Activated effector memory CD4-positive, alpha-beta T cell treated with Interleukin-2 at 50 U/mL for 16 hours (primary cell): ENCODE measurements at places on chromosomes 16 and 17.

DNA sequence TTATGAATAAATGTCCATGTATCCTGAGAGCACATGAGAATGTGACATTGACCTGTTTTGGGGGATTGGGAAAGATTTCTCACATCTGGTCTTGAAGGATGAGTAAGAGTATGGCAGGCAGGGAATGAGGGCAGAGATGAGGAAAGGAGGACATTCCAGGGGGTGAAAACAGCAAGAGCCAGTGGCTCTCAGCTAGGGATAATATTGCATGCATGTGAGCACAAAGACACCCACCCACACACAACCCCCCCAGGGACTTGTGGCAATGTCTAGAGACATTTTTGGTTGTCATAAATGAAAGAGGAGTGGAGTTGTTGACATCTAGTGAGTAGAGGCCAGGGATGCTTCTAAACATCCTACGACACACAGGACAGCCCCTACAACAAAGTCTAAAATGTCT is 6.0 kb downstream of the MYO1D start:
- DNase-seq: no peak

- DNase-seq: peak; percentile 39
Measured at GRCh38 chr17:72588961-72589360, 468.1 kb downstream of the SOX9 start.

GRCh38 chr17:44688675-44689476 is 700 bp downstream of the CCDC43 start:
- DNase-seq: no peak

- DNase-seq: no peak
Measured at GRCh38 chr16:31087971-31088370, 772 bp downstream of the PRSS53 start.

DNA sequence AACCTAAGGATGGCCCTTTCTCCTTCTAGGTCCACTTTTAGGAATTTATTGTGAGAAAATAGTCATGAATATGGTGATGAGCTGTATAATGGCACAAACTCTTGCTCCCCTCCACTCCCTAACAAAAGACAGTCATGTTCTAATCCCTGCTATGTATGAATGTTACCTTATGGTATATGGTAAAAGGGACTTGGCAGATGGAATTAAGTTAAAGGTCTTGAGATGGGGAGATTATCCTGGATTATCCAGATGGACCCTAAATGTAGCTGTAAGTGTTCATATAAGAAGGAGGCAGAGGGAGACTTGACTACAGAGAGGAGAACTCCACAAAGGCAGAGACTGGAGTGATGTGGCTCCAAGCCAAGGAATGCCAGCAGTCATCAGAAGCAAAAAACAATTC is 296.1 kb downstream of the SOX9 start:
- no peak for DNase-seq

- no peak for DNase-seq
Measured at GRCh38 chr16:56306690-56307533, 115.6 kb downstream of the GNAO1 start.
